ENCODE measurements at places on chromosomes 6 and 20.

GRCh38 chr6:33147807-33148666 is 44.2 kb downstream of the COL11A2 start:
- no peak for DNase-seq

GRCh38 chr20:20814685-20815084 is 102.2 kb upstream of the RALGAPA2 start:
- no peak for DNase-seq

GRCh38 chr6:63793465-63794137 is 158.0 kb downstream of the PHF3 start:
- no peak for DNase-seq

DNA sequence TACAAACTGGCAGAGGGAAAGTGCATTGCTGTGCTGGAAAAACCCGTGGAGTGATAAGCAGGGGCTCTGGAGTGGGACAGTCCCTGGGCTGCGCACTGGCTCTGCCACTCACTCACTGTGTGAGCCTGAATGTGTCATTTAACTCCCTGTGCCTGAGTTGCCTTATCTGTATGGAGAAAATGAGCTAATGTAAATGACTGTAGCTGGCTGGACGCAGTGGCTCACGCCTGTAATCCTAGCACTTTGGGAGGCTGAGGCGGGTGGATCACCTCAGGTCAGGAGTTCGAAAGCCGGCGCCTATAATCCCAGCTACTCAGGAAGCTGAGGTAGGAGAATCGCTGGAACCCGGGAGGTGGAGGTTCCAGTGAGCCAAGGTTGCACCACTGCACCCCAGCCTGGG is 18.4 kb upstream of the RPN2 start:
- DNase-seq: no peak

DNA sequence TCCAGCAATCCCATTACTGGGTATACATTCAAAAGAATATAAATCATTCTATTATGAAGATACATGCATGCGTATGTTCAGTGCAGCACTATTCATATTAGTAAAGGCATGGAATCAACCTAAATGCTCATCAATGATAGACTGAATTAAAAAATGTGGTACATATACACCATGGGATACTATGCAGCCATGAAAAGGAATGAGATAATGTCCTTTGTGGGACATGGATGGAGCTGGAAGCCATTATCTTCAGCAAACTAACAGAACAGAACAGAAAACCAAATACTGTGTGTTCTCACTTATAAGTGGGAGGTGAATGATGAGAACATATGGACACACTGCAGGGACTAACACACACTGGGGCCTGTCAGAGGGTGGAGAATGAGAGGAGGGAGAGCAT is 261.6 kb downstream of the GMDS start:
- DNase-seq: no peak

GRCh38 chr6:52787917-52788316 is 15.7 kb downstream of the GSTA1 start:
- DNase-seq: no peak

GRCh38 chr6:150230832-150231524 is 88.1 kb downstream of the PPP1R14C start:
- DNase-seq: no peak

DNA sequence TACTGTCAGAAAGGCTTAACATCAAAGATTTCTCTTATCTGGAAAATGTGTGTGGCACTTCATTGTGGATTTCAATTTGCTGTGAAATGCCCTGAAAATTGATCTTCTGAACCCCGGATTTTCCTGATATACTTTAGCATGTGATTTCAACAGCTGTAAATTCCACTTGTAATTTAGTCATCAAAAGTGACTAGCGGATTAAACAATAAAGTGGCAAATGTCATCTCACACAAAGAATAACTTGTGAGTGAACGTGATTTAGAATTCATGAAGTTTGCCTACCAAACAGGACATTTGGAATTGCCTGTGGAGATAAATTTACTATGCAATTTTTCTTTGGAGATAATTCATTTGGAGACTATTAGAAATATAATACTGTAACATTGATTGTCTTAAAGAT is 601.6 kb downstream of the COL12A1 start:
- no peak for DNase-seq

GRCh38 chr6:25275436-25275835 is 3.7 kb upstream of the CARMIL1 start:
- no peak for DNase-seq

DNA sequence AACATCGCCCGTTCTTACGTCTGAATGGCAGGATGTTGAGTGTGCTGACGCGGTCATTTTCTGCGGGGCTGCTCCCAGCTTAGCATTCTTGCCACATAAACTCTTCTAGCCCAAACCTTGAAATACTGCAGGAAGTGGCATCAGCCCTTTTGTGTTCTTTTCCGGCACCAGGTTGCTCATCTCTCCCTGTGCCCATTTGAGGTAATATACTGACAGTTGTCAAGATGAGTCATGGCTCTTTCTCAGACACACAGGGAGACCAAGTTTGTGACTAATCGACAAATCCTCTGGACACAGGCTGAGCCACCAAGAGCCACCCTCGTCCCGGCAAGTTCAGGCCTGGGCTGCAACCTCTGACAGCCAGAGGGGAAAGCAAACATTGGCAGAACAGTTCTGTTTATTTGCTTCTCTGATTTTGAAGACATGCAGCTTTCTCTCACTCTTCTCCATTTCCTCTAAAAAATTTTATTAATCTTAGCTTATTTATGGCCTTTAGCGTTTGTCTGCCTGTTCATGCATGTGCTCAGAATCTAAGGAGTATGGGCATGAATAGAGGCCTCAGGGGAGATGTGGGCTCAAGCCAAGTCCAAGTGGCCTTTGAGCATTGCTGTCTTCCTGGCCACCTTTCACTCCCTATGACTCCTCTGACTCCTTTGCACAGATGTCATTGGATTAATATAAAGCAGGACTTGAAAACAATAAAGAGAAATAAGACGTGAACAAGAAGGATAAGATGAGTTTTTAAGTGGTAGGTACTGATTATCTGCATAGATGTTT is 328.2 kb upstream of the JAG1 start:
- peak; percentile 95 for DNase-seq

GRCh38 chr20:10453241-10453640 is 18.1 kb downstream of the SLX4IP start:
- no peak for DNase-seq

DNA sequence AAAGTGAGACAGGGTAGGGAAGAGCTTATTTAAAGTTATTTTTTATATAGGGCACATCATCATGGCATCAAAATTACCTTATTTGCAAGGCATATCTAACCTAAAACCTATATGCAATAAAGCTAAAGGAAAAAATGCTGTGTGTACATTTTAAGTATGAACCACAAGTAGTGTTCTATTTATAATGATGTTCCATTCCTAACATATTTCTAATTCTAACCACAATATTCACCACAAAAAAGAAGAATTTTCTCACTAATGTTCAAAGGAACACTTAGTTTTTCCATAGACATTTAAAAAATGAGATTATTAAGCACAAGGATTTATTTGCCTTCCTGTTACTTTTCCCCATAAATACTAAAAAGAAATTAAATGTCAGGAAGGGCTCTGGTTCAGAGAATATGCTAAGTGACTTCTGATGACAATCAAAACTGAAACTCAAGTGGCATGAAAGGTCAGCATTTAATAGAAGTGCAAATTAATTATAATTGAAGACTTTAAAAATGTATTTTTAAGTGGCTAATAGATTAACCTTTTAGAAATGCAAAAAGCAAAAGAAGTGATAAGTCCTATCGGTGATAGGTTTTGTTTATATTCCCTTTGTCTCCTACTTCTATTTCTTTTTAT is 25.1 kb downstream of the GPR63 start:
- no peak for DNase-seq

DNA sequence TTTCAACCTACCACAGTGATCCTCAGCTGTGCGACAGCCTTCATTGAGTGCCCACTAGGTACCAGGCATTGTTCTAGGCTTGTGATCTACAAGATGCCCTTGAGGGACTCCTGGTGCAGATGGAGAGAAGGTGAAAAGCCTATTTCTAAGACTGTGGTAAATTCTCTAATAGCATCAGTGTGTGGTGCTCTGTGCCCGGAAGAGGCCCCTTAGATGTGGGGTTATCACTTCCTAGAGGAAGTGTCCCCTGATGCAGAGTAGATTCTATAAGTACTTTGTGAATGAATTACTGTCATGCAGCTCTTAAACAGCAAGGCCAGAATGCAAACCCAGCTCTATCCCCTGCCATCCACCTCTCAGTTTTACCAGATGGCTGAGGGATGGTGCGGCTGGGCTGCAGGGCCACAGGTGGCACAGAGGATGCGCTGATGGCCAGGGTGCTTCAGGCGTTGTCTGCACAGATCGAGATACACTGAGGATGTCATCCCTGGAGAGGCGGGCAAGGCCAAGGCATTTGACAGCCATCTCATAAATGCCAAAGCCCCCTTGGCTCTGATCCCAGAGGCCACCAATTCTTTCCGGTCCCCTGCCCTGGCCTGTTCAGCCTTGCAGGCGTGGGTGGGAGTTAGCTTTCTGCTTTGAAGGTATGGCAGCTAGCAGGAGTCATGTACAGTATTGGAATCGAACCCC is 96.7 kb downstream of the TOX2 start:
- no peak for DNase-seq

DNA sequence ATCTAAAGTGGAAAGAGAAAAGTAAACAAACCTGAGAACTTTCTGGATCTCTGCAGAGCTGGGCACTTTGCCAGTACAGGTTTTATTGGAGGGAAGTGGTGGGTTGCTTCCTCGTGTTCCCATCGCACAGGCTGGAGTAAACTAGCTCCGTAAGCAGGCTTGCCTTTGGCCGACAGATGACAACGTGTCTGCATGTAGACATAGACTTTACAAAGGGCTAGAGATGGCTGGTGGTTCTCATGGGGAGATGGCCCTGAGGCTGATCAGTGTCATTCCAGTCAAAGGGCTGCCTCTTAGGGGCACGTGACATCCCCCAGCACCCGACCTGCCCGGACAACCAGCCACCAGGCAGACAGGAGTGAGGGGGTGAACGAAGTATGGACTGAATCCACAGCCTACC is 98.8 kb downstream of the YTHDF1 start:
- DNase-seq: no peak

DNA sequence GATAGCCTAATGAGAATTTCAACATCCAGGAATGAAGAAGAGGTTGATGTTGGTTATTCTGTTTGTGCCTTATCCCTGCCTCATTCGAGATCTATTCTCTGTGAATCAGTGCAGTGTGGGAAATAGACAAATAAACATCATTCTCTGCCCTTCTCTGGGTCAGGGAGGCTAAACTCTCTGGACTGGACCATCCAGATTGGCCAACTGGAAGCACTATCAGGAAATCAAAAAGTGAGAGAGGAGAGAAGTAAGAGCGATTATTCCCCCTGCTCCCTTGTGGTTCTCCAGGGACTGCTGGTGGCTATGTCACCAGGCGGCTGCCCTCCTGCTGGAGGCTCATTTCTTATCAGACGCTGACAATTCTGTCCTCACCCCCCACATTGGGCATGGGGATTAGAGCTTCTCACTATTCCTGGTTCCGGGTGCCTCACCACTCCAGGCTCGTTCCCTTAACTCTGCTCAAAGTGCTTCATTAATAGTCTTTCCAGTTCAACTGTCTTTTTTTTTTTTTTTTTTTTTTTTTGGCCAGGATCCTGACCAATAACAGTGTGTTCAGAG is 201.7 kb upstream of the RREB1 start:
- DNase-seq: no peak

DNA sequence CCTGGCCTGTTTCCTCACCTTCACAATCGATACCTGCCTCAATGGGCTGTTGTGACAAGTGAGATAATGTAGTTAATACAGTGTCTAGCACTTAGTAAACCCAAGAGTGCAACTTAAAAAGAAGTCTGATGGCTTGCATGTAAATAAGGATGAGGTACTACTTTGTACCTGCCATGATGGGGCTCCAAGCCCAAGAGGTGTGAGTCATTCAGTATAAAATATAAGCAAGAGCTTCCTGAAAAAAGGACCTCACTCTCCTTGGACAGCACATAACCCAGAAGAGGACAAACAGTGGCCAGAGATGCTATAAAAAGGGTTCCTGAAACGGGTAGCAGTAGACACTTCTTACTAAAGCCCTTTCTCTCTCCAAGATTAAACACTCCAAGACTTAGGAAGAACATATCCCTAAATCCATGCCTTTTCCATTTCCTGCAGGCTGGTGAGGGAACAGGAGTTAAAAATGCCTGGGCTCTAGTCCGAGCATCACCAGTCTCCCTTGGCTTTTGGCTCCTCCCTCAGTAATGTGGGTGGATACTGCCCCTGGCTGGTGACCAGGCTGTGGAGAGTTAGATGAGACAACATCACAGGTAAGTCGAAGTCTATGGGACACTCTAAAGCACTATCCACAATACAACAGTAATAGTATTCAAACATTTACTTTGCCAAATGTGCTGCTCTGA is 4.3 kb downstream of the UBE2V1 start:
- DNase-seq: no peak

DNA sequence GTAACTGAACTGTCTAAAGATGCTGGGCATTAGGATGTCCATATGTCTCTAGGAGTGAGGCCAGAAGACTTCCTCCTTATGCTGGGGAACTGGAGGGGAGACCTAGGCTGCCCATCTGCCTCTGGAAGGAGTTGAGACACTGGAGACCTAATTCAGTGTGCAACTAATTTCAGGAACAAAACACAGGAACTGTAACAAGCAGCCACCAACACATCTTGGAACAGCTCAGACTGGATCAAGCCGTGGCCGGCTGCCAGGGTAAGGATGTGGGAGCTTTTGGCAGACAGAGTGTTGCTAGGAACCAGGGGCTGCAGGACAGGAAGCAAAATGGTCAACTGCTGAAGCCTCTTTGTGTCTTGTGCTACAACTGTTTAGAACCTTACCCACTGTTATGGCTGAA is 16.4 kb upstream of the MAS1 start:
- DNase-seq: no peak

GRCh38 chr20:53964501-53965253 is 105.7 kb downstream of the BCAS1 start:
- no peak for DNase-seq

- DNase-seq: no peak
Observed at GRCh38 chr20:35600176-35600992, 15.2 kb upstream of the SPAG4 start.

DNA sequence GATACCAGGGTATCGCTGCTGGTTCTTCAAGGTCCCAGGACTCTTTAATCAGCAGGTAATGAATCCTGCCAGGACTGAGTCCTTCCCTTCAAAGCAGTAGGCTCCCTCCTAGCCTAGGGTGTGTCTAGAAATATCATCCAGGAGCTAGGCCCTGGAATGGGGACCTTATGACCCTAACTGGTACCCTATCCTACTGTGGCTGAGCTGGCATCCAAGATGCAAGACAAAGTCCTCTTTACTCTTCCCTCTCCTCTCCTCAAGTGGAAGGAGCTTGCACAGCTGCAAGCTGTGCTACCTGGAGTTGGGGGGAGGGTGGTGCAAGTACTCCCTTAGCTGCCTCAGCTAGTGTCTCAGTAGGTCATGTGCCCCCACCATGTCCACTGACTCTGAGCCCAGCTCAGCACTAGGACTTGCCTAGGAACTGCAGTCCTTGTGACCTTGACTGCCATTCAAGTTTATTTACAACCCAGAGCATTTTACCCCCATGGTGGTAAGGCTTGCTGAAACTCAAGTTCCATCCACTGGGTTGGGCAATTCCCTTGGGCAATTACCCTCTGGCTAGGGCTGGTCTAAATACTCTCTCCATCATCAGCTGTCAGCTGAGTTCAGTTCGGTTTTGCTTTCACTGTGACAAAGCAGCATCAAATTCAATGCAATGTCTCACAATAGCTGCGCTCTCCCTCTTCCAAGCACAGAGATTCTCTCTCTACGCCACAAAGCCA is 48.4 kb upstream of the TOP1 start:
- no peak for DNase-seq

GRCh38 chr20:61387954-61388348 is 135.9 kb downstream of the CDH4 start:
- DNase-seq: no peak

Data from kidney epithelial cell (primary cell).